Tongue (tissue), 3 donors: ENCODE measurements at places on chromosomes 4 and X.

GRCh38 chrX:77450996-77451395 lies 3.8 kb downstream of the FGF16 start:
- peak; percentile 89 for DNase-seq

DNA sequence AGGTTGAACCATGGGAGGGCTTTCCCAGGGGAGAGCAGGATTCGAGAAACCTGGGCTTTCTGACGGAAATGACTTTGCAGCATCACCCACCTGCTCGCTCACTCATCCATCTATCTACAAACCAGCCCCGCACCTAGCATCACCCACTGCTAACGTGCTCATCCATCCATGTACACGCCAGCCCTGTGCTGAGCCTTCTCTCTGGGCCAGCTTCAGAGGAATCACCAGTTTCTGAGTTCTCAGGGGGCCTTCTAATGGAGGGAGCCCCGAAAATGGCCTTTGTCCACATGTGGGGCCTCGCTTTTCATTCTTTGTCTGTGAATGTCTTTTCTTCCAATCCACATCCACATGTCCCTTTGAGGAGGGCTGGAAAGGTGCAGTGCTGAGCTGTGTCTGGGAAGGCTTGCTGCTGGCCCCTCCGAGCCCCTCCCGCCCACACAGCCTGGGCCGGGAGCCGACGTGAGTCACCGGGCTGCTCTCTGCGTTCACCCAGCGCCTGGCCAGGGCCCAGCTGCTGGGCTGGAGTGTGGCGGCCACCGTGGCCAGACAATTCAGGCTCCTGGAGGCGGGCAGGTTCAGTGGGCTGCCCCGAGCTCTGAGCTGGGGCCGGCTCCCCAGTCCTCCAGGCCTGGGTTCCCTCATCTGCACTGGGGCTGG lies 14.7 kb downstream of the SORCS2 start:
- peak; percentile 90 for DNase-seq

DNA sequence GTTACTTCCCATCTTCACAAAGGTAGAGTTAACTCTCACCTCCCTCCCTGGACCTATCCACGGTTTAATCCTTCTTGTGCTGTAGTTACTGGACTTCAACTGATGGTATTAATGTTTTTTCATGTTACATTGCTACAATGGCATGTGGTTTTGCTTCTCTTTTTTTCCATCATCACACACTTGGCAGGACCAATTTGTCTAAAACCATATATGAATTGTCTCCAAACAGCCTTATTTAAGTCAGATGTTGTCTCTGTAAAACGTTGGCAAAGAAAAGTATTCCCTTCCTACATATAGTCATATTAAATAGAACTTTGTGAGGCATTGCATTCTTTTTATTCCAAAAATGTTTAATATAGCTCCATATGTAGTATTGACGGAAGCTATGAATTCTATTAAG lies 15.5 kb downstream of the PRRG1 start:
- DNase-seq, result peak; percentile 10

DNA sequence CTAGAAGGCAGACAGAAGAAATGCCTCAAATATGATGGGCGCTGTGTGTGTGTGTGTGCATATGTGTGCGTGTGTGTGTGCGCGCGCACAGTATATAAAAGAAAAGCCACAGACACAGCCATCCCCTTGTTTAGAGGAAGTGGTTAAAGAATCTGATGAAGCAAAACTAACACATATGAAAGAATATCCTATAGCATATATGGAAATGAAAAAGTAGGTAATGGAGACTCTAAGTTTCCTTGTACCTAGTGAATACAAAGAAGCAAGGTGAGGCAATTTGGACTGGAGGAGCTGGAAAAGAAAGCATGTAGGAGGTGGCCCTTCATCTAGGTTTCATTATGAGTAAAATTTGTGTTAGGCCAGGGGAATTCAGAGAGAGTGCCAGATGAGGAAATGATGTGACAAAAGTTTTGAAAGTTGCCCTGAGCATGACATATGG lies 58.6 kb upstream of the MCF2 start:
- no peak for DNase-seq

GRCh38 chr4:114272226-114272625 lies 292.8 kb upstream of the ARSJ start:
- peak; percentile 26 for DNase-seq

- peak; percentile 26 for DNase-seq
Measured at GRCh38 chr4:100164808-100165760, 25.2 kb downstream of the DDIT4L start.

DNA sequence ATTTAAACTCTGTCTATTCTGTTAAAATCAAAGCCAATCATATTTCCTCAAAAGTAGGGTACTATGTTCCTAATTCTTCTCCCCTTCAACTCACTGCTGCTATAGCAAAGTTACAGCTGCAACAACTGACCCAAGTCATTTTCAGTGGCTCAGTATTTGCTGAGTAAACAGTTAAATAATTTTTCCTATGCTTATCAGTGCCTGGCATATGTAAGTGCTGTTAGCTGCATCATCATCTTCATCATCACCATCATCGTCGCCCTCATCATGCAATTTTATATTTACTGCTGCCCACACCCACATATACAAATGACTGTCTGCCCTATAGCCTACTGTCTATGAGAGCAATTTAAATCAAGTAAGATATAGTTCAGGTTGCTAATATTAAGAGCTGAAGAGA lies 21.9 kb downstream of the COQ2 start:
- DNase-seq, result no peak

GRCh38 chr4:99201690-99202089 lies 17.4 kb downstream of the ADH6 start:
- peak; percentile 58 for DNase-seq

- DNase-seq, result no peak
Measured at GRCh38 chr4:78545275-78546246, 6.0 kb upstream of the ANXA3 start.

DNA sequence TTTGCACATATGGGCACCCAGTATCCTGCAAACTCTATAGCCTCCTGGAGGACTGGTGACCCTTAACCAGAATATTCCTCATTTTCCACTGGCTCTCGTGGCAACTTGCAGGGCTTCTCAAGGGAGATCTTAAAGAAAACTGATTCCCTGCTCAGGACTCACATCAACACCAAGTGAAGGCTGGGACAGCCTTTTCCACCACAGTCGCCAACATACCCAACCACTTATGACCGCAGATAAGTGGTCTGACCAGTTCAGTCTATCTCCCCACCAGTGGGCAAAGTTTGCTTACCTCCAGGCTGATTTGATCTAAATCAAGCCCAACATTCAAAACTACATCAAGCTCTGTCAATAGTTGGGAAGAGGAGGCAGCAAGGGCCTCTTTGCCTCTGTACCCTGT lies 289.3 kb upstream of the GATB start:
- DNase-seq, result no peak

GRCh38 chr4:174282836-174283506 lies 496 bp downstream of the FBXO8 start:
- peak; percentile 94 for DNase-seq

DNA sequence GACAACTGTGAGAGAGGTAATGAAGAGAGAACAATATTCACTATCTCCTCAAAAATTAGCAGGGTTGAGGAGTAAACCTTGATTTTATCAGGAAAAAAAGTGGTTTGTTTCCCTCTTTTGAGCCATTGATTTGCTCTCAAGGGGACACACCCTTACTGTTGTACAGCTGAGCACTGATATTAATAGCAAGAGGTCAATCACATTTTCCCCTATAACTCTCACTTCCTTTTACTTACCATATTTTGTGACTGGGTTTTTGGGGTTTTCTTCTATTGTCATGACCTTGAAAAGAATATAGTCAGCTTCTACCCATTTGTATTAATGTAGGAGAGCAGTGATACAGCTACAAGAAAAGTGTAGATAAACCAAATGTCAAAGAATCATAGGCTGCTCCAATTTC lies 70.2 kb upstream of the LONRF3 start:
- no peak for DNase-seq

DNA sequence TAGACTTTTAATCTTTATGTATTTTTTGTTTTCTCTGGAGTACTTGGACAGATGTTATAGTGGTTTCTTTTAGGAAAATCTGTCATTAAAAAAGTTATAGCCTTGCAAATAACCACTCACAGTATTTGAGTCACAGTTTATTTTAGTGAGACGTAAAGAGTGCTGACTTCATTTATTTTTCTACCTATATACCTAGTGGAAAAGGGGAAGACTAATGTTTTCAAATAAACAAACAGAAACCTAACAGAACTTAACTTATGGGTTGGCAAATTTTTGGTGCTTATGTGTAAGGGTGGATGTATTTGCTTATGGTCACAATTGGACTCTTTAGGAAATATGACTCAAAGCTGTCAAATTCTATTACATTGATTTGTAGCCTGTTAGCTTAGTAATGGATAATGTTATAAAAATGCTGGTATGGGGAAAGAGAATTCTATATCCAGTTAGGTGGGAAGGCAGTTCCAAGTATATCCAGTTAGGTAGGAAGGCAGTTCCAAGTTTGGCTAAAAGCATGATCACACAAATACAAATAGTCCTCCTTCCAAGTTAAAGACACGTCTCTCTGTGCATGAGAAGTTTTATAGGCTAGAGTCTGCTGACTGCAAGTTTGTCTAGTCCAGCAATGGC lies 61.9 kb downstream of the SLC9A6 start:
- DNase-seq, result no peak

DNA sequence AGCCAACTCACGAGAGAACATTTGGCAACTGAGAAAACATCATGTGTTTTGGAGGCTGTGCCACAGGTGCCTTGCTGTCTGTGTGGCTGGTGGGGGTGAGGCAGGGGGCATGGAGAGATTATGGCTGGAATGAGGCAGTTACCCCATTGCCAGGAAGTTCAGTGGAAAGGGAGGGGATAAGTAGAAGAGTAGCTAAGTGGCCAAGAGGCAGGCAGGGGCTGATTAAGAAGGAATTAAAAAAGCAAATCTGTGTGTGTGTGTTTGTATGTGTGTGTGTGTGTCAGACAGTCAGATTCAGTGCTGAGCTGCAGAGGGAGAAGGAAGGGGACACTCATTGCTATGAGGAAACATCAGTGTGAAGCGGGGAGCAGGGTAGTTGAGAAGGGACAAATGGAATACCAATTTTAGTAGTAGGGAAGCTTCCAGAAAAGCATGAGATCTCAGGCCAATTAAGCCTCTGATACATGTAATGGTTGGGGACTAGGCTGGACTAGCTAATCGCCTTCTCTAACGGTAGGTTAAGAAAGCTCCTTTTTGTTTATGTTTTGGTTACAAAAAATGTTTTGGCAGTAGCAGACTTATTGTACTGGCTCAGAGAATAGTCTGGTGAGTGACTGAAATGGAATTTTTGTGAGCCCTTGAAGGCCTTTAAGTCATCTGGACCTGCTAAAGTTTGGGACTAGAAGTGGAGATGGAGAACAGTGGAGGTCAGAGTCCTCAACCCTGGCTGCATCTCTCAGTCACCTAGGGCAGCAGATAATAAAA lies 18.5 kb downstream of the TMEM164 start:
- peak; percentile 33 for DNase-seq

DNA sequence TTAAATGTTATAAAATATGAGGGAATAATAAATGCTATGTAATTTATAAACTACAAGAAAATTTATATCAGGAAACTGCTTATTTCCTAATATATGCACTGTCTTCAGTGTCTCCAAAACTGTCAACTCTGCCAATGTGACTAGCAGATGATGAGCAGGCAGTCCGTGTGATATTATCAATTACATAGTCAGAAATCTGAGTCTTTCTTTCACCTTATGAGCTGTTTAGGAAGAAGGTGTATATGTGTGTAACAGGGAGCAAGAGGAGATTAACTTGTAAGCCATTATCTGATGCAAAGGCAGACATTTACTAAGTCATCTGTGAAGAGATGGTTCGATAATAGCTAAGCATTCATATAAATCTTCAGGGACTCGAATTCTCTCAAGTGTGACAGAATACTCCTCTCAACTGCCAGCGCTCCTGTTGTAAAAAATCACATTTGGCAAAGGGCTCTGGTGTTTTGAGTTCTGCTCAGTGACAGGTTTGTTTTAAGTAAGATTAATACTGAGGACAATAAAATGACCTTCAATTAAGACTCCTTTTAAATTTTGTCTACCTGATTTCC lies 79.7 kb downstream of the SNCA start:
- DNase-seq, result no peak

GRCh38 chrX:114675365-114675764 lies 91.5 kb downstream of the HTR2C start:
- DNase-seq, result no peak

- DNase-seq, result peak; percentile 13
Measured at GRCh38 chr4:37549041-37549440, 137.1 kb downstream of the RELL1 start.

- DNase-seq, result no peak
Measured at GRCh38 chr4:120731561-120731960, 191.0 kb downstream of the PRDM5 start.

GRCh38 chr4:107035819-107036583 lies at the start of gene DKK2:
TSS of gene DKK2 (minus strand) at chr4:107036313. CDS start at chr4:107035591, 722 bp downstream.
- peak; percentile 53 for DNase-seq

DNA sequence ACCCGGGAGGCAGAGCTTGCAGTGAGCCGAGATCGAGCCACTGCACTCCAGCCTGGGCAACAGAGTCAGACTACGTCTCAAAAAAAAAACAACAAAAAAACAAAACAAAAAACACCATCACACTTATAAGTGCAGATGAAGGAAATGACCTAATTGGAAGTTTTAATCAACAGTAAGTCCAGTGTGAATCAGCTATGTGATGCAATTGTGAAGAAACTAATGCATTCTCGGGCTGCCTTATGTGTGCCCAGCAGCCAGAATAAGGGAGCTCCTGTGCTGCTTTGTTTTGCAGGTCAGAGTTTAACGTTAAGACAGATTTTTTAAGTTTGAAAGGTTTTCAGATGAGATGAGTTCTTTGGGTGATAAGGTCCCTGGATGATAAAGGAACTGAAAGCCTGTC lies 10.8 kb downstream of the DAPP1 start:
- no peak for DNase-seq

- DNase-seq, result peak; percentile 28
Measured at GRCh38 chrX:21943460-21944135, 3.1 kb downstream of the SMS start.

- DNase-seq, result peak; percentile 39
Measured at GRCh38 chr4:80265571-80266252, 752 bp upstream of the FGF5 start.

DNA sequence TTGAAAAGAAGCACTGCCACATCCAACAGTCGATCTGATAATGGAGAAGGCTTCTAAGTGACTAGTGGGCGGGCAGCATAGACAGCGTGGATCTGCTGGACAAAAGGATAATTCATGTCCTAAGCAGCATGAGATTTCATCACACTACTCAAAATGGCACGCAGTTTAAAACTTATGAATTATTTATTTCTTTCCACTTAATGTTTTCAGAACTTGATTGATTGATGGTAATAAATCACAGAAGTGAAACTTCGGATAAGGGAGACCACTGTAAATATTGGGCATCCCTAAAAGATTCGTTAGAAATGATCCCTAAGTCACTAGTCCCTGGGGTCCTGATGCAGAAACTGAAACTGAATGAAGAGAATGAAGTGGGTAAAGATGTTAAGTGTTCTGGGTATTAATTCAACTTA lies 93.0 kb upstream of the ANK2 start:
- no peak for DNase-seq

- DNase-seq, result no peak
Measured at GRCh38 chr4:86934147-86934770, 552 bp upstream of the AFF1 start.

- no peak for DNase-seq
Measured at GRCh38 chr4:81505004-81505598, 33.4 kb upstream of the RASGEF1B start.
